ENCODE measurements at places on chromosomes 11 and 22. TPM values are rescaled to one million over a fixed set of nuclear protein-coding genes. Genes with fewer than 3 reads are reported as not detected.

The CYTH4 gene
- 41.1 TPM for total RNA-seq

The RBMXL2 gene
- total RNA-seq, result not detected

The NRGN gene
- 0.57 TPM for total RNA-seq

The POLDIP3 gene
- 78.9 TPM for total RNA-seq

The KCNJ1 gene
- not detected for total RNA-seq

The HEPHL1 gene
- total RNA-seq, result not detected

The ZNF280B gene
- total RNA-seq, result 4.1 TPM

The TBX1 gene
- 2.9 TPM for total RNA-seq

The BCO2 gene
- 1.4 TPM for total RNA-seq

The ACAD8 gene
- total RNA-seq, result 21.1 TPM

The CCDC73 gene
- total RNA-seq, result 0.10 TPM

The C11orf65 gene
- total RNA-seq, result 0.31 TPM

The NCAM1 gene
- 65.7 TPM for total RNA-seq

The KRTAP5-9 gene
- not detected for total RNA-seq

The RNF141 gene
- total RNA-seq, result 12.7 TPM

The MYRF gene
- total RNA-seq, result 5.5 TPM

The PDGFD gene
- total RNA-seq, result 1.7 TPM

The KRTAP5-7 gene
- 0.26 TPM for total RNA-seq

The SYCE3 gene
- not detected for total RNA-seq

The LRP4 gene
- total RNA-seq, result 0.90 TPM

The PTPN5 gene
- total RNA-seq, result not detected

The C11orf52 gene
- total RNA-seq, result not detected

The SHANK2 gene
- total RNA-seq, result 0.11 TPM

The BIK gene
- not detected for total RNA-seq

The OR4P4 gene
- total RNA-seq, result not detected

The ALDH3B1 gene
- 0.25 TPM for total RNA-seq

The OR52E1 gene
- total RNA-seq, result not detected

The DDX25 gene
- not detected for total RNA-seq

Measured in natural killer cell treated with Interleukin-12 subunit alpha and Interleukin-12 subunit beta and Interleukin-15 and Interleukin-18, amount 100 ng/mL, for 72 hours (primary cell).